Keratinocyte (primary cell): ENCODE measurements at places on chromosomes 3 and 15. TPM values are rescaled to one million over a fixed set of nuclear protein-coding genes. Genes with fewer than 3 reads are reported as not detected.

Gene EPHB1
- 0.01 to 0.03 TPM in 2 of 3 replicates, not detected in the other for polyA plus RNA-seq

Gene HYAL1
- polyA plus RNA-seq: 13.9 to 24.5 TPM (median 15.3 TPM) in 3 replicates

Gene SPTBN5
- 0.61 to 1.1 TPM (median 0.66 TPM) in 3 replicates for polyA plus RNA-seq

Gene SNTN
- not detected in 3 replicates for polyA plus RNA-seq

Gene MINAR1
- 0.07 to 0.13 TPM (median 0.10 TPM) in 3 replicates for polyA plus RNA-seq

Gene MYO1E
- 74.6 to 213 TPM (median 117 TPM) in 3 replicates for polyA plus RNA-seq

Gene RCN2
- 52.6 to 118 TPM (median 59.6 TPM) in 3 replicates for polyA plus RNA-seq

Gene ZIC4
- polyA plus RNA-seq: not detected in 3 replicates

Gene GRAMD2A
- 2.5 to 7.8 TPM (median 5.7 TPM) in 3 replicates for polyA plus RNA-seq

Gene OIP5
- 1.9 to 9.8 TPM (median 6.7 TPM) in 3 replicates for polyA plus RNA-seq
